ENCODE measurements at places on chromosomes 2 and 18.

DNA sequence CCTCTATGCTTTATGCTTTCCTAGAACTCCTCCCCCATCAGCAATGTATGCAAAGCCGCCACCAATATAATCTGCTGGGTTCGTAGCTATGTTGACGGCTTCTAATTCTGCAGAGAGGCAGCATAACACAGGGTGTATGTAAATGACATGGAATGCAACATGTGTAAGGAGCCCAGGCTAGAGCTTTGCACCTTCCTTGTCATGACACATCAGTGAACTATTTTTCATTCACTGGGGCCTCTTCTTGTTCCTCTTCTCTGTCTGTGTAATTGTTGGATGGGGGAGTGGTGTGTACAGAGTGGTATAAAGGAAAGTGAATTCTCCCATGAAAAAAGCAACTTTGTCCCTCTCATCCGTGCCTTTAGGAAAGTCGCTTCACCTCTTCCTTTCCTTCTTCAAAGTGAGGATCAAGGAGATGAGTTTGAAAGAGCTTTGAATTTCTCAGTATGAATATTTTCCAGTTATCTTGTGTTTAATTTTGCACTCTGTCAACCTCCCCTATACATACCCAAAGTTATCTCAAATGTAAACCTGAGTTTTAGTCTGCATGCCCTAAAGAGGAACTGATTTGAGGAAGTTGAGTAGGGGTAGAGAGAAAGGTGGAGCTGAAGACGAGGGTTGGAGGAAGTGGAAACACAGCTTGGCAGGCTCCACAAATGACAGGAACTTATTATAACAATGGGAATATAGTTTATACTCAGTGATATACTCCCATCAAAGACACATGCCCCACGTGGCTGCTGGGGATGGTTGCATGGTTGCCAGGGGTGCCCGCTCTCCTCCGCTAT, 74.9 kb upstream of the ARL4C start:
- DNase-seq: no peak

DNA sequence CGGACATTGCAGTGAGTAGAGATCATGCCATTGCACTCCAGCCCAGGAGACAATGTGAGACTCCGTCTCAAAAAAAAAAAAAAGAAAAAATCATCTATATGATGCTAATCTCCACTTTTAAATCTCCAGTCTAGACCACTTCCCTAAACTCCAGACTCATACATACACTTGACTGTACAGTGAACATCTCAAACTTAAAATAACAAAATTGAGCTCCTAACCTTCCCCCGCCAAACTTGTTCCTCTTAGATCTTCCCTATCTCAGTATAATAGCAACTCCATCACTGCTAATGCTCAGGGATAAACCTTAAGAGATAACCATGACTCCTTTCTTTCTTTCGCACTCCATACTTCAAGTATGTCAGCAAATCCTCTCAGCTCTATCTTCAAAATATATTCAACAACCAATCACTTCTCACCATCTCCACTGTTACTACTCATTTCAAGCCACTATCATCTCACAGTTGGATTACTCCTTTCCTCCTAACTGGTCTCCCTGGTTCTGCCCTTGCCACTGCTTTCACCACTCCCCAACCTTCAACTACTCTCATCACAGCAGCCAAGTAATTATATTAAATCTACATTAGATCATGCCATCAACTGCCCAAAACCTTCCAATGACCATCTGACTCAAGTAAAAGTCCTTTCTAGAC, 12.0 kb downstream of the MEMO1 start:
- no peak for DNase-seq

- no peak for DNase-seq
Measured at GRCh38 chr2:160384791-160385190, 108.8 kb downstream of the RBMS1 start.

GRCh38 chr2:71930049-71930681, 217.5 kb downstream of the CYP26B1 start:
- no peak for DNase-seq

DNA sequence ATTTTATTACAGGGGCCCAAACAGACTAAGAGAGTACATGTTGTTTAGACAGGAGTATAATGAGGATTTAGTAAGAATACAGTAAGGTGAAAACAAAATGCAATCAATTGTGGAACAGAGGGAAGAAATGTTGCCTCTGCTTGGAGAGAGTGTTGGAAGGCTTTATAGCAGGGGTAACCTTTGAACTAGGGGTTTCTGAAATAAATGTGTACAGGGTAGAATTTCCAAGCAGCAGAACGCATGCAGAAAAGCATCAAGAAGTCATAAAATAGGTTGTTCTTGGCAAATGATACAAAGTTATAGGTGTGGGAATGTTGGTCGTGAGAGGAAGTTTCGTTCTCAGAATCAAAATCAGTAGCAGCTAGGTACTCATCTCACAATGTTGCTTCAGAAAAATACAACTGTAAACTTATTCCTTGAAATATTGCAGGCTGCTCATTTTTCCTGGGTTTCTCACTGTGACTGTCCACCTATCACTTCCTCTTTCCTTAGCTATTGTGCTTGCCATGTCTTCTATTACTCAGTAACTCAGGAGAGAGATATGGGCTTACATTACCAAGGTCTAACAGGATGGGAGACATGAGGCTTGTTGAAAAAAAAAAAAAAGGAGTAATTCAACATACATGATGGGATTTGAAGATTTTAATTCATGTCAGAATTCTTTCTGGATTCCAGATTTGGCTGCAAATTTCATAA, 17.1 kb upstream of the HNMT start:
- no peak for DNase-seq

GRCh38 chr18:65983750-65984149, 232.9 kb downstream of the CDH7 start:
- no peak for DNase-seq

- peak; percentile 38 for DNase-seq
Measured at GRCh38 chr2:151289972-151290866, 751 bp upstream of the NMI start.

All from GM13977 (cell line).